ENCODE measurements at places on chromosomes 4 and X.

DNA sequence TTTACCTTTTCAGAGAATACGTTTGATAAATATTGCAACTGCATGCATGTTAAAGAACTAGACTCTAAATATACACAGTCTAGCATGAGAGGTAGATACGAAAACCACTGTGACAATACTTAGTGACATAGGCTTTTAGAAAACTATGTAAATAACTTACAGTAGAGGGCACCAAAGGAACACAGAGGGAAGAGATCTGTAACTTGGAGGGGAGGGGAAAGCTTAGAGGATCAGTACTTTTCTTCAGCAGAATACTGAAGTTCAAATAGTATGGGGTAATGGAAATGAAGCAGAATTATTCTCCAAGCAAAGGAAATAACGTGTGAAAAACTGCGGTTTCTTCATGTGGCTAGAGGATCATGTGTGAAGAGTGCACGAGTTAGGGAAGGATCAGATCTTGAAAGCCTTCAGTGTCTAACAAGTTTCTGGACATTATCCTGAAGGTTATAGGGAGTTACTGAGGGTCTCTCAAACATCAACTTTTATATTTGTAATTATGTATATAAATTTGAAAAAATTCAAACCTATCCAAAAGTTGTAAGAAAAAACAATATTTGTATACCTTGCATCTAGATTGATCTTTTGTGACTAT is 264.3 kb downstream of the NPFFR2 start:
- no peak for DNase-seq

GRCh38 chr4:124454772-124455270 is 257.7 kb downstream of the ANKRD50 start:
- no peak for DNase-seq

DNA sequence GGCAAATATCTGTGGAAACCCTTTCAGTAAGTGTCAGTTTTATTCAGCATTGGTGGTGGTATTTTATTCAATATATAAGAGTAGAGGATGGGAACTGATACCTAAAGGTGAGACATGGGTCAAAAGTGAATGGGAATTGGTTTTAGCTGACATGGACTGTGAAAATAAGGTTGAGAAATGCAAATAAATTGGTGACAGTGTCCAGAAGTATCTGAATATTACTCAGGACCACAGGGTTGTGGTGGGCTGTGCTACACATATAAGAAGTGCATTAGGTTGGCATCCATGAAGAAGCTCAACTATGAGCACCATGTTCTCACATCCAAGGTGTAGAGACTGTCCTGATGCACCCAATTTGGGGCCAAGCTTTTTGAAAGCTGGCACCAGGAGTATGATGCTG is 45.0 kb downstream of the ETDC start:
- DNase-seq = no peak

DNA sequence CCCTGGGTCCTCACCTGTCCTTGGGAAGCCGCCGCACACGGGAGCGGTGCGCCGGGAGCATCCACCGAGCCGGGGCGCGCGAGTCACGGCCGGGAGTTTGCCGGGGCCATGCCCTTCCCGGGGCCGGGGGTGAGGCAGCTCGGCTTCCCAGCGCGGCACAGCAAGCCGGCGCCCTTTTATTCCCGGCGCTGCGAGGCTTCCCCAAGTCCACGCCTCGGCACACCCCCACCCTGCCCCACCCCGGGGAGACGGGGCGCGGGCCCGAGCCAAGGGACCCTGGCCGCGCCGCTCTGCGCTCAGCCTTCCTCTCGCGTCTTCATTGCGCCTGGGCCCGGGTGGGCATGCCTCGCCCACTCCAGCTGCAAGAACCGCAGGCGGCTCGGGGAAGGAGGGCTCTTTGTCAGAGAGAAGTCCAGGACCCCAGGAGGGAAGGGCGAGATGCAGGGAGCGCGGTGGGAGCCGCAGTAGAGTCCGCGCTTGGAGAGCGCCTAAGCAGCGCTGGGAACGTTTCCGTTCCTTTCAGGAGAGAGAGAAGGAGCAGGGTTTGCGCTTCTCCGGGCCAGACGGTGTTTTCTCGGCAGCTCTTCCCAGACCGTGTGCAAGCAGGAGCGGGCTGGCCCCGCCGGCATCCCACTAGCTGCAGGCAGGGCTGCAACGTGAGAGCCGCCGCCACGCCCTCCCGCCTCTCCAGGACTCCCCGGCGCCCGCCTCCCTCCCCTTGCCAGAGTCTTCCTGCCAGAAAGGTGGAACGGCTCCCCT is at the start of gene MXRA5:
MXRA5 (minus strand) TSS at position 152 of the 759 bp plus-strand sequence. CDS start 2,819 bp downstream, outside the sequence.
- DNase-seq = no peak

DNA sequence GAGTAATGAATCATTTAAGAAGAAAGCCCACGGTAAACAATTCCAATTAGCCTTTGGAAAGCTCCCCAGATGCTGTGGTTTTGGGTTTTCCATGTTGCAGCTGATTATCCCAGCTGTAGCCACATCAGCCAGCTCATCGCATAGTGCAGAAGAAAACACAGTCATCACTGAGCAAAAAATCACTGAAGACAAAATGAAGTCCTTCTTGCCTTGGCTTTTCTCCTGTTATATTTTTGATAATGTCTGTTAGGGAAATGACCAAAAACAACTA is 193.0 kb upstream of the C1QTNF7 start:
- no peak for DNase-seq

- DNase-seq = no peak
Observed at GRCh38 chrX:53831662-53832635, 145.4 kb upstream of the HUWE1 start.

DNA sequence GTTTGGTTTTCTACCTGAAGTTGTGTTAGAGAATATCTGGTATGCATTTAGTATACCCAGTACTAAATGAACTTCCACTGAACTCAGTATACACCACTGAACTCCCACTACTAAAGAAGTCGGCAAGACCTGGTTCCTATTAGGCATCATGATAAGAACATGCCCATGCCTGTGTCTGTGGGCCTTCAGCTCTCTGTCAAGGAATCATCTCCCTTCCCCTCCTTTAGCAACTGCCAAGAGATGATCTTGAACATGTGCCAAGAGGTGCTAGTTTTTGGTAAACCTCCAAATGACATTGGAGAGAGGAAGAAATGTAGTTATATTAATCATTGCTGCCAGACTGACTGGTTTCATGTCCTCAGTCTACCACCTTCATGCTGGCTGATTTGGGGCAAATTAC is 113.2 kb downstream of the ATP10D start:
- DNase-seq = no peak

GRCh38 chr4:18067031-18067430 is 45.5 kb upstream of the LCORL start:
- no peak for DNase-seq

GRCh38 chr4:33961761-33962160 is 2282.6 kb downstream of the ARAP2 start:
- no peak for DNase-seq

- peak; percentile 34 for DNase-seq
Observed at GRCh38 chrX:15242899-15243555, 26.9 kb downstream of the ASB9 start.

GRCh38 chr4:146506272-146506671 is 15.5 kb downstream of the SLC10A7 start:
- DNase-seq = no peak

DNA sequence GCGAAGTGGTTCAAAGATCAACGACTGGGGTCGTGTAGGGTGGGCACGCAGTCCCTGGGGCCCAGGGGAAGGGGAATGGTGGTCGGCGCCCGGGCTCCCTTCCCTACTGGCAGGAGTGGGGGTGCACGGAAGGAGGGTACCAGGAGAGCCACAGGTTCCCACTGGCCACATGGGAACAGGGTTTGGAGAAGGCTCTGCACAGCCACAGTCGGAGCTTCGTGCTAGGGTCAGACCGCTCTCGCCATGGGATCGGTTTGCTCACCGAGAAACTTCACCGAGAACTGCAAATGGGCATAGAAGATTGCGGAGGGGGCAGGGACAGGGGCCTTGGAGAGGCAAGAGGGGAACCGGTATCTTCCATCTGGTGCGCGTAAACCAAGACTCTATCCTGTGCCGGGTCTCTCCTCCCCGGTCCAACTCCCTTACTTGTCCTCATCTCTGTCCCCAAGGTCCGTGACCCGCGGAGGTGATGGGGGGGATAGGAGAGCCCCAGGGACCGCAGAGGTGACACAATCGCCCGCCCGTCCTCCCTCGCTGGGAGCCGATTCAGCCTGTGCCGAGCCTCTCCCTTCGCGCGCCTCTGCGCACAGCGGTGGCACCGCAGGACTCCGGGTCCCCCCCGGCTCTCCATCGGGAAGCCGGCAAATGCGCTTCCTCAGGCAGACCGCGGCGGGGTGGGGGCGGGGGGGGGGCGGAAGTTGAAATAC is 1.0 kb downstream of the SCD5 start:
- DNase-seq = no peak

- DNase-seq = no peak
Observed at GRCh38 chr4:125951261-125951887, 636.6 kb downstream of the FAT4 start.

DNA sequence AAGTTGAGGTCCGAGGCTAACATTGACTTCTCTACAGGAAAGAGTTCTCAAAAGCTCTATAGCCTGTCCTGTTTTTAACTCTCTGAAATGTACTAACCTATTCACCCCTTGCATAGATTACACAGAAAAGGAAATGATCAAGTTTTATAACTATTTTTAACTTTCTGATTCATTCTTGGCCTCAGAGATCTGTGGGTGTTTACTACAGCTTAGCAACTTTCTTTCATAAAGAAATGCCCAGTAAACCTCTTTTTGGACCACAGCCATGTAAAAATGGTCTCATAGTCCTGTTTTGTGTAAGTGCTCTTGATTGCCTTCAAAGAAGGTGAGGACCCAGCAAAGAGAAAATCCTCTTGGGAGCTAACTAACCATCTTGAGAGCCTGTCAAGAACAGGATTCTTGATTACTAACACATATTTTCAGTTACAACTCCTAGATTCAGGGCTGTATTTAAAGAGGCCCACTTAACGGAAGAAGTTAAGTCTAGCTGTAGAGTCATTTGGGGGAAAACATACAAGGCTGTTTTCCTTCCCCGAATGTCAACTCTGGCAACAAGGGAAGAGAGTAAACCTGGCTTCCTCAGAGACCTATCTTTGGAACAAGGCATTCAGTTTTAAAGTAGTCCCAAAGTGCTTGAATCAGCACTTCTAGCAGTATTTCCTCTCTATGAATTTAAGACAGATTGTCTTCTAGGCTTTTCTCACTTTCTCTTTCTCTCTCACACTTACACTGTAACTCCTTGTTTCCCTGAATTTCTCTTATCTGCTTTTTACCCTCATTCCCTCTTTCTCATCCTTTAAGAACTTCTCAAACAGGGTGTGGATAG is 78.2 kb downstream of the IL21 start:
- no peak for DNase-seq

DNA sequence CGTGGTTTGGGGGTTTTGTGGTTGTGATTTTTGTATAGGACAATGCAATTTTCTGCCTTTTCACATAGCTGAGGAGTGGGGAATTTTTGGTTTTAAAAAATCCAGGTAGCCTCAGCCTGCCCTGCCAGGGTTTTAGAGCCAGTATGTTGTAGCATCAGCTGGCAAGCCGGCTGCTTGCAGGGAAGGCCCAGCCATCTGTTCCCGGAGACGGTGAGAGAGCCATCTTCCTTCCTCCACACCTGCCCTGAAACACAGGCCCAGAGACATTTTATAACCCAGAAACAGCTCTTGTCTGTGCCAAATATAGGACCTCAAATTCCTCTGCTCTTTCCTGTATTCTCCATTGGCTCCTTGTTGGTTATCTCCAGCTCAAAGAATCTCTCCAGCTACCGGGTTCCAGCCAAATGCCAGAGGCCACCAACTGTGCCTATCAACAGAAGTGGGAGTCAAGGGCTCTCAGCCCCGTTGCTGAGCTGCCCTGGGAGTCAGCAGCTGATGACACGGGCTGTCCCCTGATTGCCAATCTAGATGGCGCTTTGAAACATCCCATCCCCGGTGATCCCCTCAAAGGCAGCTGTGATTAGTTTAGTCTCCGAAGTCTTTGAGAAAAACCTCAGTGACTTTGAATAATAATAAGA is 595.2 kb downstream of the MID1IP1 start:
- no peak for DNase-seq

DNA sequence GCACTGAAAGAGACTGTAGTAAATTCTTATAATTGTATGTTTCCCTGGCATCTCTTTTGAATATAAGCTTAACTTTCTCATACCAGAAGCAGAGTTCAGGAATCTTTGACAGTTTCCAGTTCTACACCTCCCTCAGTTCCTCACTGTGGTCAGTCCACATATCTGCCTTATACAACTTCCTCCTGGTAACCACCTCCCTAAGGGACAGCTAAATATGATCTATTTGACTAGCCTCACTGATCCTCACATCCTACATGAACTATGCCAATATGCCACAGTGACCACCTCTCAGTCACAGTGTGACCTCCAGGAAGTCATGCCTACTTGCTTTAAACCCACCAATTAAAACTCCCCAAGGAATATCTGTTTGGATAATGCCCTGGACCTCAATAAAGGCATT is 51.6 kb upstream of the HDAC8 start:
- DNase-seq = no peak

- DNase-seq = no peak
Observed at GRCh38 chr4:73868206-73869129, 725 bp upstream of the CXCL1 start.

- no peak for DNase-seq
Observed at GRCh38 chr4:74623041-74623440, 171.3 kb downstream of the BTC start.

DNA sequence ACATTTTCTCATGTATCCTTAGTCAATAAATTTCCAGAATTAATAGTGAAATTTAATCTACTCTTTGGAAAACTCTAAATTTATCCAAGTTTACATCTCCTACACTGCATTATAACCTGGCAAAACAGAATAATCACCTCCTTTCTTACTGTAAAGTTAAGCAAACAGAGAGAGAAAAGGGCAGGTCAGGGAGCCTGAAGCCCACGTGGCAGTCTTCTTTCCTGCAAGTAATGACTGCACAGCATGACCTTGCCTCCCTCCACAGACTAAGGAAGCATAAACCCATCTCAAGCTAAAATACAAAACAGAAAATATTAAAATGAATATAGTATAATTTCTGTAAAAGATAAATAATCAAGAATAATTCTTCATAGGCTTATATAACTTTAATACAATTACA is 1153.0 kb downstream of the C4orf33 start:
- DNase-seq = no peak

DNA sequence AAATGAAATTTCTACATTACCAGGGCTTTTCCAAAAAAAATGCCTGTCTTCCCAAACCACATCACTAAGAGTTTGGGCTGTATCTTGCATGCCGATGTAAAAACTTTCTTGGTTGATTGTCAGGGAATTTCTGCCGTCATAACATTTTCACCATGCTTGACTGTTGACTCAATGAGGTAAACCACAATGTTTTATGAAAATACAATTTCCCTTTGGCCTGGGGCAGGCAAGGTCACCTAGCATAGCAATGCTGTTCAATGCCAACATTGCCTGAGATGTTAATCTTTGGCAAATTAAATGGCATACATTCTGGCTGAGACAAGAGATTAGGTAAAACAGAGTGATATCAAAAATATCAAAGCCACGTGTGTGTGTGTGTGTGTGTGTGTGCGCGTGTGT is 137.1 kb upstream of the TBL1X start:
- no peak for DNase-seq

DNA sequence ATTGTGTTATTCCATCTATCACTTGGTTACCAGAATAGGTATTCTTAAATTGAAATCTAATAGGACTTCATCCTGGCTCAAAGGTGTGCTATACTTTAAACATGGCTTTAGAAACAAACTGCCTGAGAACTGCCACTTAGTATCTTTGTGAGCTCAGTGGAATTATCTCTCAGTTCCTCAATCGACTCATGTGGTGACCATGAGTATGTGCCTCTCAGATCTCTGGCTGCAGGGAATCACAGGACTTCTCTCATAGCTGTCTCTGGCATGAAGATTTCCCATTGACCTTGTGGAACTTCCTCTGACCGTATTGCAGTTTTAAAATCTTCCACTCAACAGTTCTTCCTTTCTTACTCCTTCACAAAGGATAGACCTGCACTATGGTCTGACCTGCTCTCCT is 681.9 kb upstream of the BOD1L1 start:
- no peak for DNase-seq

- no peak for DNase-seq
Observed at GRCh38 chr4:143185253-143186107, 763 bp downstream of the USP38 start.
